Endothelial cell (in vitro differentiated cells): ENCODE measurements at places on chromosomes 6 and 20. TPM values are rescaled to one million over a fixed set of nuclear protein-coding genes. Genes with fewer than 3 reads are reported as not detected.
A peak's percentile ranks its signal among the peaks of the same experiment; 100 is the strongest.

GRCh38 chr20:20568604-20569205 is 143.7 kb downstream of the RALGAPA2 start:
- H3K27ac ChIP-seq = no peak overlapping the region
- no peaks in the 10 kb centered on the region for H3K27me3 ChIP-seq
- H3K4me1 ChIP-seq = no peaks in the 10 kb centered on the region
- no peak overlapping the region for H3K4me3 ChIP-seq
- H3K36me3 ChIP-seq = no peaks in the 10 kb centered on the region
- DNase-seq = peak; percentile 25

DNA sequence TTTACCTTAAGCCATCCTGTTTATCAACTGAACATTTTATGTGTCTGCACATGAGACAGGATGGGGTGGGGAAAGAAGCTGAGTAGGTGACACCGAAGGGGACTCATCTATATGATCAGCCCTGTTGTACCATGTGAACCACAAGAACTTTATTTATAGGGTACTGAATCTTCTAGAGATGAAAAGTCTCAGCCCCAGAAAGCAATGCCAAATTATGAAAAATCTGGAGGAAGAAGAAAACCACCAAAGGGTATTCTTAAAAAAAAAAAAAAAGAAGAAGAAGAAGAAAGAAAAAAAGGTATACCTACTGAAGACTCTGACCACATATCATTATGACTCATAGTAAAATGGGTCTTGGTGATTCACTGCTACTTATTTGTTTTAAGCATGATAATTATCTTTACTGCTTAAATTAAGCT is 39.8 kb upstream of the HBS1L start:
- H3K4me3 ChIP-seq = no peak overlapping the region
- no peak for DNase-seq
- no peaks in the 10 kb centered on the region for H3K4me1 ChIP-seq
- H3K27ac ChIP-seq = no peak overlapping the region
- no peaks in the 10 kb centered on the region for H3K36me3 ChIP-seq

DNA sequence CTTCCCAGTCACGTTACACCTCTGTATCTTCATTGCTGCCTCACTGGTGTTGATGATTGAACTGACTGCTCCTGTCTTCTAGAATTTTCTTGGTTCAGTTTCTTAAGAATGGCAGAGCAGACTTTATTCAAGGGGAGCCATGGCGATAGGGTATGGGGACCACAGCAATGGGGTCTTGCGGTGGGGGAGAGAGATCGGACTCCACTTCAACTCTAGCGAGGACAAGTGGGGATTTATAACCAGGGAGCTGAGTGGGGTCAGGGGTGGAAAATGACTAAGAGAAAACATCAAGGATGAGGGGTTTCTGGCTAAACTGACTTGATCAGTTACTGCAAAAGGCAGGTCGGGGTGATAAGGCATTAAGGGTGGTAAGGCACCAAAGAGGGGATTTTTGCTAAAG is 156.4 kb downstream of the CD83 start:
- DNase-seq = no peak
- no peaks in the 10 kb centered on the region for H3K4me1 ChIP-seq
- H3K4me3 ChIP-seq = no peak overlapping the region
- no peaks in the 10 kb centered on the region for H3K36me3 ChIP-seq
- no peak overlapping the region for H3K27ac ChIP-seq

- H3K36me3 ChIP-seq = no peaks in the 10 kb centered on the region
Measured at GRCh38 chr6:50899306-50899870, 80.7 kb downstream of the TFAP2B start.

- DNase-seq = no peak
- peaks cover 2% of the 10 kb centered on the region for H3K27me3 ChIP-seq
- no peaks in the 10 kb centered on the region for H3K36me3 ChIP-seq
- no peak overlapping the region for H3K27ac ChIP-seq
Measured at GRCh38 chr20:57312138-57312537, 17.5 kb upstream of the SPO11 start.

DNA sequence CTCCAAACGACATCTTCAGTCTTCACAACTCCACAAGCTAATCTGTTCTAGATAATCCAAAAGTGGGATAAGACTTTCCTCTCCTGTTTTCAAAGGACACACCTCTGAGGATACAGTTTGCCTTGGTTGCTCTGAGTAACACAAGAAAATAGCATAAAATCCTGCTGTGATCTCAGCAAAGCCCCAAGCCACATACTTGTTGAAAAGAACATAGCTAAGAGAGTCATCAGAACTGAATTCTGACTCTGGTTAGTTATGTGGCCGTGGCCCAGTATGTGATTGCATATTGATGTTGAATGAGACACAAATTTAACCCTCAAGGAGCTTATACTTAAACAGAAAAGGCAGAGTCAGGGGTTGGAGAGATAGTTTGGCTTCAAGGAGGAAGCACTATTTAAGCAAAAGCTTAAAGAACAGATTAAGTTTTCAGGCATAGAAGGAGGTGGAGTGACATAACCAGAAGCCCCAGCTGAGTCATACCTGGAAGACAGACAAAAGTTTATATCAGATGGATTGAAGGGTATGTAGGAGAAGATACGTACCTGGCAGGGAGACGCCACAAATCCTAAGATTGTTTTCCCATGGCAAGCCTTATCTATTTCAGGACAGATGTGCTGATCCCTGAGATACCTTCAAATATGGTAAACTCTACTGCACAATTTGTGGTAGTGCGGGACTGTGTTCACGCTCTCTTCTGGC is 41.2 kb downstream of the OPN5 start:
- no peak for DNase-seq
- H3K4me1 ChIP-seq = no peaks in the 10 kb centered on the region
- H3K27ac ChIP-seq = no peak overlapping the region
- H3K27me3 ChIP-seq = no peaks in the 10 kb centered on the region

DNA sequence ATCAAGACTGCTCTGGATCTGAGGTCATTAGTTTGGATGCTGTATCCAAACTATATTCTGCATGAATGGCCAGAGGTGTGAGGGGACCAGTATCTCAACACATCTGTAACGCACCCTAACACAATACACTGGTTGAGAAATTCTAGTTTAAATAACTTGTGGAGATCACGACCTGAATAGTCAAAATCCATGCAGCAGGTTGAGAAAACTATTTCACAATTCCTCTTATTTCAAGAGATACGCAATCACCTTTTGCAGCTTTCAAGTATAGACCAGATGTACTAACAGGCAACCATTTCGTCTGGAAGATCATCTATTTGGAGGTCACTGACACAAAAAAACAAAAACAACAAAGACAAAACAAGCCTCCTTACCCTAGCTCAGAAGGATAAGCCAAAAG is 11.1 kb downstream of the CSNK2A1 start:
- peaks cover 6% of the 10 kb centered on the region for H3K4me1 ChIP-seq
- no peak overlapping the region for H3K4me3 ChIP-seq
- peaks cover 7% of the 10 kb centered on the region for H3K36me3 ChIP-seq
- H3K27ac ChIP-seq = no peak overlapping the region
- no peak for DNase-seq

DNA sequence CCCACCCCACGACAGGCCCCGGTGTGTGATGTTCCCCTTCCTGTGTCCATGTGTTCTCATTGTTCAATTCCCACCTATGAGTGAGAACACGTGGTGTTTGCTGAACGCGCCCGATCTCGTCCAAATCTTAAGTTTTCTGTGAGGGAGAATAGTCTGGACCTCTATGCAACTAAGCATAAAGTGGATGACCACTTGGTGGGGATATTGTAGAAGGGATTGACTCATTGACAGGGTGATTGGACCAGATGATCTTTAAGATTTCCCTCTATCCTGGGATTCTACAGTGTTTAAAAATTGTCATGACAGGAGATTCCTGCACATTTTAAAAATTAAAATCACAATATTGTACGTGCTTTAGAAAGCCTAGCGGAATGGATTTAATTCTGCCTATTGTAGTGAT is 141.3 kb downstream of the TRMT11 start:
- no peak for DNase-seq
- H3K27me3 ChIP-seq = no peaks in the 10 kb centered on the region
- H3K36me3 ChIP-seq = no peaks in the 10 kb centered on the region
- no peak overlapping the region for H3K27ac ChIP-seq

DNA sequence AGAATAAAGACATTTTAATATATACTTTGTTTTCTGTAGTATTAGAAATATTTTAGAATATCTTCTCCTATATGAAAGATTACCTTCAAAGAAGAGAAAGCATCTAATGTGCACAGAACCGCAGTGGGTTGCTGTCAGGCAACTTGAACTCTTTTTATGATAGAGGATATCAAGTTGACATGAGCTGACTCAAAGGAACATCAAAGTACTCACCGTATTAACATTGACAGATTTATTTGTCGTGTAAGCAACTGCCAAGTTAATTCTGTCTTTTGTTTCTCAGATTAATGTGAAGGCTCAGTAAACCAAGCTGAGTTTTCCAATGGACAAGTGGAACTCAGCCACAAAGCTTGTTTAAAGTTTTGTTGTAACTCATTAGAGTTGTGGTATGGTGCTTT is 2.2 kb upstream of the GINM1 start:
- H3K36me3 ChIP-seq = no peaks in the 10 kb centered on the region
- H3K27ac ChIP-seq = no peak overlapping the region
- no peak for DNase-seq
- H3K4me1 ChIP-seq = peaks cover 3% of the 10 kb centered on the region

DNA sequence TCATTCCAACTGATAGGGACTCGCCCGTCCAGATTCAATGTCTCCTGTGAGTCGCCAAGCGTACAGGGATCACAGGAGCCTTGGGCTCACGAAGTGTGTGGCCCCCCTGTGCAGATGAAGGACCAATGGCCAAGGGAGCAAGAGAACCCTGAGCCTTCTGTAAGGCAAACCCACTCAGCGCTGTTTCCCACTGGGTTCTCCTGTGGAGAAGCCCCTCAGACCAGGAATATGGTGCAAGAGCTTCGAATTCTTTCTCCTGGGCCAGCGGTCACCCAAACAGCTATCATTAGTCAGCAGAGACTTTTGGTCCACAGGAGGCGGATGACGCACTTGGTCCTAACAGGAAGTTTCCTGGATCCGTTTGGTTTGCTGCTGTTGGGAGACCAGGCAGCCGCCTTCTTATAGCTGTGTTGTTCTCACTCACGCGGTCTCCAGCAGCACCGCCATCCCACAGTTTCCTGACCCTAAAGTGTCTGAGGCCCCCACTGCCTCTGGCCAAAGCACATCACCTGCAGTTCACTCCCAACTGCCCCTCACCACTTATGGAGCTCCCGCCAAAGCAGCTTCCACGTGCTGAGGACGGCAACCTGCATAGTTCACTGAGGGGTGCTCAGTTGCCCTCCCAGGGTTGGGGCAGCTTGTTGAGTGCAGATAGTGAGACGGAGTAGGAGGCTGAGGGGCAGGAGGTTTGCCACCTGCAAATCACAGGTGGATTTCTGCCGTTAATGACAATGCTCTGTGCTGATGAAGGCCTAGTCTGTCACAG is 268.6 kb downstream of the ERMARD start:
- peaks cover 2% of the 10 kb centered on the region for H3K4me1 ChIP-seq
- H3K36me3 ChIP-seq = peaks cover 4% of the 10 kb centered on the region
- peaks cover 2% of the 10 kb centered on the region for H3K27me3 ChIP-seq
- H3K4me3 ChIP-seq = no peak overlapping the region
- no peak overlapping the region for H3K27ac ChIP-seq

DNA sequence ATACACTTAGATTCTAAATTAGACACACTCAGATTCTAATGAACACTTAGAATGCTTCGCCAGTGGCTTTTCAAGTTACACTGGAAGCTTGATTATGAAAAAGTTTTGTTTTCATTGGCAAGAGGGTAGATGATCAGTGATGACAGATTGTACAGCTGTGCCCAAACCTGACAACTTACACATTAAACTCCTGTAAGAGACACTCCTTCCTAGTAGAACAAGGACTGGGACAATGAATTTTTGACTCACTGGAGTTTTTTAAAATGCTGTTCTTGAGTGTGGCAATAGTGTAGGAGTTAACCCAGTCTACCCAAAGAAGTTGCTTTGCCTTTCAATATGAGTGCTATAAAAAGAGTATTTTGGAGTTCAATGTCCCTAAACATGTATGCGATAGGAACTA is 140.8 kb downstream of the SLC16A10 start:
- no peaks in the 10 kb centered on the region for H3K36me3 ChIP-seq
- no peaks in the 10 kb centered on the region for H3K4me1 ChIP-seq
- no peaks in the 10 kb centered on the region for H3K27me3 ChIP-seq
- H3K27ac ChIP-seq = no peak overlapping the region
- no peak for DNase-seq

DNA sequence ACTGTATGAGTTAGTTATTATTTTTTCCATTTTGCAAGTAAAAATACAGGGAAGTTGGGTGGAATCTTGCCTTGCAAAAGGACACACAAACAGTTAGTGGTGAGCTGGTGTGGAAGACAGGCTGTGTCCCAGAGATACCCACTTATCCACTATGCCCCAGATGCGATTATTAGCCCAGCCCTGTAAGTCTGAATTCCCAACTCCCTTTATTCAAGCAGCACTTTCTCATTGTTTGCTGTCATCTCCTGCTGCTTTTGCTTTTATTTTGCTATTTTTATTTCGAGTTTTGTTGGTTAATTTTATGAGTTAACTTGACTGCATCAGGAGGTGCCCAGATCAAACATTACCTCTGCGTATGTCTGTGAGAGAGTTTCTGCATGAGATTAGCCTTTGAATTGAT is 239.4 kb downstream of the DOK5 start:
- no peaks in the 10 kb centered on the region for H3K36me3 ChIP-seq
- no peaks in the 10 kb centered on the region for H3K27me3 ChIP-seq
- no peak overlapping the region for H3K27ac ChIP-seq
- DNase-seq = no peak

The ARMC12 gene
- 0.69 TPM for total RNA-seq

The CCN6 gene
- total RNA-seq = not detected

The OLIG3 gene
- not detected for total RNA-seq

The PCMT1 gene
- 58.5 TPM for total RNA-seq

The OGFRL1 gene
- total RNA-seq = 6.0 TPM

The RSPO3 gene
- 0.59 TPM for total RNA-seq

The TSPO2 gene
- total RNA-seq = not detected
